ENCODE measurements at places on chromosomes 1 and 21.

- DNase-seq = no peak
Observed at GRCh38 chr1:108865316-108865910, 8.5 kb upstream of the AKNAD1 start.

GRCh38 chr1:172484252-172484651 lies 40.4 kb upstream of the PIGC start:
- no peak for DNase-seq

DNA sequence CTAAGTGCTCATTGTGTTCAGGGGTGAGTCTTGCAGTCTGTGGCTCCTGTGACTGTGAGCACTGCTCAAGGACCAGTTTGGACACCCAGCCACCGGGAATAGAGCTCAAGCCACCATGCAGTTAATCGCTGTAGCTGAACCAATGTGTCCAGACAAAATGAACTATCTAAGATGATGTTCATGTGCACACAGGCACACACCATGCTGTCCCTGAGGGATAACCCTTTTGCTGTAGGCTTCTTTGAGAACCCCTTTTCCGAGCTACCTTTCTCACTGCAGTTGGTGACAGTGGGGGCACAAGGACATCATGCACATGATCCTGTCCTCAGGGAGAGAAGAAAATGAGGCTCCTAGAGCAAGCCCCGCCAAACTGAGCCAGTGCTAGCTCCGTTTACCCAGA lies 50.6 kb upstream of the CTBS start:
- DNase-seq = no peak

- DNase-seq = no peak
Observed at GRCh38 chr1:200182701-200183100, 155.2 kb downstream of the NR5A2 start.

GRCh38 chr21:45259206-45259840 lies 28.4 kb downstream of the POFUT2 start:
- no peak for DNase-seq

DNA sequence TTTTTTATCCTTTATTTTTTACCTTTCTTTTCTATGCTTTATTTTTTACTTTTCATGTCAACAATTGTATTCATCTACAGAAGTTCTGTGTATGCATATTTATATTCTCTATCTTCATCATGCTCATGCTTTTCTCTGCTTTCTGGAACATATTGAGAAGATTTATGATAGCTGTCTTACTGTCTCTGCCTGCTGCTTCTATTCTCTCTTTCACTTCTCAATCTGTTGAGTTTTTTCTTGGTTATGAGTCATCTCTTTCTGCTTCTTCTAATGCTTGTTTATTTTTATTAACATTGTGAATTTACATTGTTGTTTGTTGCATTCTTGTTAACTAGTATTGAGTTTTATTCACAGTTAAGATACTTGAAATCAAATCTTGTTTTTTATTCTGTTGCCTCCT lies 22.6 kb downstream of the F5 start:
- no peak for DNase-seq

DNA sequence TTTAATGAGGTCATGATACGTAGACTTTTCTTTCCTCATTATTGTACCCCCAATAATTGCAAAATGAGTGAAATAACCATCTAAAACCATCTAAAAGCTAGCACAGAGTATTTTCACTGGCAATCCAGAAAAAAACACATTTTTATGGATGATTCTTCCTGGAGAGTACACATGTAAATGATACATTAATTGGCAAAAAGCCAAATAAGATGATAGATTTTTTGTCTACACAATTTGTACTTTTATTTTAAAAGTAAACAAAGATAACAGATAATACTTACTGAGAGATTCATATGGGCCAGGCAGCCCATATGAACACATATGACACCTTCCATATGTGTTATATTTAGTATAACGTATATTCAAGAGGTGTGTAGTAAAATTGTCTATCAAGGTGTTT lies 2.5 kb upstream of the KRTAP19-7 start:
- DNase-seq = no peak

GRCh38 chr1:66237042-66237441 lies 296.9 kb upstream of the SGIP1 start:
- DNase-seq = no peak

DNA sequence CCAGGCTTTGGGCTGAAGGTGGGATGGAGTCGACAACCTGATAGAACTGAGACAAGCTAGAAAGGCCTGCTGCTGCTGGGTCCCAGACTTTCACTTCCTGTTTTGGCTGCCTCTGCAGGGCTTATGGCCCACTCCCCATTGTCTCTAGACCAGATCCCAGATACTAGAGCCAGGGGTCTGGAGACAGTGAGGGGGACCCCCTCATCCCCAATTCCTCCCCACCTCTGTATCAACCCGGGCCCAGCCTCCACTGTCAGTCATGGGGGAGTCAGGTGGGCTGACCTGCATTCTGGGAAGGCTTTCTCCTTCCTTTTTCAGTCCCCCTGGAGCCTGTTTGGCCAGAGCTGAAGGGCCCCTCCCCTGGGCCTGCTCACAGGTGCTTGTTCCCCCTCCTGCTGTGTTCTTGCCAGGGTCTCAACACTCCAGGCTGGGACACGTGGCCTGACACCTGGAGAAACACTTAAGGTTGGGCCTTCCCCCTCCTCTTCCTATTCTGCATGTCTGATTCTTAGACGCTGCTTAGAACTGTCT lies 18.0 kb upstream of the ETV3L start:
- no peak for DNase-seq
